ENCODE measurements at places on chromosomes 5 and 9.

- DNase-seq, result no peak
Measured at GRCh38 chr9:124258607-124259157, 933 bp downstream of the NEK6 start.

GRCh38 chr5:87383216-87383615 is 29.5 kb downstream of the CCNH start:
- no peak for DNase-seq

- DNase-seq, result peak; percentile 8
Measured at GRCh38 chr9:88313364-88314220, 74.7 kb upstream of the SPIN1 start.

DNA sequence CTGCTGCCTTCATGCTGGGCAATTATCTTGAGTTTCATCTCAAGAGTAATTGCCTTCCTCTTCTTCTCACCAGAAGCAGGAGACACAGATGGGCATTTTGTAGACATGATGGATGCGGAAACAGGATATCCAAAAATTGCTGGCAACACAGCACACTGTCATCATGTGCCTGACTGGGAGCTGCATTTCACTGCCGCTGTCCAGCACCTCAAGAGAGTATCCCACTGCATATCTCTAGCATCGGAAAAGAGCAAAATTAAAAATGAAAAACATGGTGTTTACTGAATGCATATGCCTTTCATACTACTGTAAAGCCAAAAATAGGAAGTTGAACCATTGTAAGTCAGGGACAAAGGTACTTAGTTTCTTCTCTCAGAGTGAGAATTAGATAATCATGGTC is 210.7 kb downstream of the MAN2A1 start:
- DNase-seq, result no peak

- no peak for DNase-seq
Measured at GRCh38 chr9:31100311-31100710, 1284.1 kb upstream of the ACO1 start.

- no peak for DNase-seq
Measured at GRCh38 chr5:1299511-1299850, 4.6 kb upstream of the TERT start.

- DNase-seq, result no peak
Measured at GRCh38 chr5:61701877-61702602, 370.0 kb downstream of the ZSWIM6 start.

DNA sequence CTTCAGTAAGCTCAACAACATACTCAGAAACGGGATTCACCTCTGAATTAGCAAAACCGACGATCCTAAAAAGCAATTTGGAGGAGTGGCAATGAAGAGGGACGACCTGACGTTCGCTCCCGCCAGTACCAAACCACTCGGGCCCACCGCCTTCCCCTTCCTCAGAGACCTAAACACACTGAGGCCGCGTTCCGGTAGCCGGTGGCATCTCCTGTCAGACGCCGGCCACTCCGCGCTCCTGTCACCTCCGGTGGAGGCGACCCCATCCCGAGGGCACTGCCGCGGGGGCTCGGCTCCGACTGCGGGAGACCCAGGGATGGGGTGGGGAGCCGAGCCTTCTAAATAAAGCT is 617 bp downstream of the PPP6C start:
- peak; percentile 19 for DNase-seq

GRCh38 chr5:124746916-124747790 is 714 bp upstream of the ZNF608 start:
- DNase-seq, result no peak

- DNase-seq, result no peak
Measured at GRCh38 chr5:37739817-37740261, 100.0 kb downstream of the GDNF start.

DNA sequence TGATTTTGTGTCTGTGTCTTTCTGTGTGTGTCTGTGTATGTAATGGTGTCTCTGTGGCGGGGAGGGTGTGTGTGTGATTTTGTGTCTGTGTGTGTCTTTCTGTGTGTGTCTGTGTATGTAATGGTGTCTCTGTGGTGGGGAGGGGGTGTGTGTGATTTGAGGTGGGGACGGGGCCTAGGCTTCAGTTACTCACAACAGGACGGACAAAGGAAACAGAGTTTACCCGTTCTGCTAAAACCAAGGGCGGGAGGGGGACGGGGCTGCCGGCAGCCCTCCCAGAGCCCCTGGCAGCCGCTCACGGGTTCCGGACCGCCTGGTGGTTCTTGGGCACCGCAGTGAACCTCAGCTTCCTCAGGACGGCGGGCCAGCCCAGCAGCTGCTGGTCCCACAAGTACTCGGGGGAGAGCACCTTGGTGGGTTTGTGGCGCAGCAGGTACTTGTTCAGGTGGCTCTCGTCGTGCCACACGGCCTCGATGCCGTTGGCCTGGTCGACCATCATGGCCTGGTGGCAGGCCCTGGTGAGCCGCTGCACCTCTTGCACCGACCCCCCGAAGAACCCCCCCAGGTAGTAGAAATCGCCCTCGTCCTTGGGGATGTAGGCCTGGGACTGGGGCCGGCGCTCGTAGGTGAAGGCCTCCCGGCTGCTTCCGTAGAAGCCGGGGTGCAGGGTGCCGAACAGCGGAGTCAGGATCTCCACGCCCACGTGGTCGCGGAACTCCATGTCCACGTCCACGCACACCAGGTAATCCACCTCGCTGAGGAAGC is 19.4 kb downstream of the ABO start:
- DNase-seq, result no peak

- DNase-seq, result no peak
Measured at GRCh38 chr5:74954919-74955318, 88.7 kb upstream of the FAM169A start.

- no peak for DNase-seq
Measured at GRCh38 chr5:4640795-4641194, 499.3 kb upstream of the ADAMTS16 start.

GRCh38 chr5:100826133-100826532 is 76.9 kb downstream of the ST8SIA4 start:
- DNase-seq, result no peak

- DNase-seq, result no peak
Measured at GRCh38 chr5:17235731-17236330, 18.4 kb downstream of the BASP1 start.

DNA sequence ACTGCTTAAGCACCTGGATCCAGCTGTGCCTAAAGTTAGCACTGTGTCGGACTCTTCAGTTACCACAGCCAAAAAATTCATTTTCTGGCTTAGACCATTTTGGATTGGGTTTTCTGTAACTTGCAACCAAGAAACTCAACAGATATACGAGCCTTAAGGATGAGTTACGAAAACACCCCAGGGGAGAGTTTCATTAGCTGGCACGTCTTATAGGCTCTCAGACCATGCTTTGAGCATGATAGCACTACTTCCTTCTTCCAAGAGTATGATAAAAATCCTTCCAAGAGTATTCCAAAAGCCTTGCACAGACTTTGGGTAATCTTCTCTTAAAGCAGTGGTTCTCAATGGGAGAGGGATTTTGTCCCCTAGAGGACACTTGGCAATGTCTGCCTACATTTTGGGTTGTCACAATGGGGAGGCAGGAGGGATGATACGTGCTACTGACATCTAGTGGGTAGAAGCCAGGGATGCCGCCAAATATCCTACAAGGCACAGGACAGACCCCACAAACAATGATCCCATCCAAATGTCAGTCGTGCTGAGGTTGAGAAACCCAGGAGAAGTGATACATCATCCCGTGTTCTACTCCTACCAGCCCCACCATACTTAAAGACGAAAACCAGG is 64.8 kb downstream of the SMIM23 start:
- no peak for DNase-seq

- DNase-seq, result no peak
Measured at GRCh38 chr5:112310746-112311145, 108.3 kb downstream of the EPB41L4A start.
